ENCODE measurements at places on chromosomes 11 and 22.
A peak's percentile ranks its signal among the peaks of the same experiment; 100 is the strongest.

- DNase-seq = no peak
Measured at GRCh38 chr11:75478783-75479596, 46.0 kb upstream of the KLHL35 start.

- DNase-seq = no peak
Measured at GRCh38 chr11:32098142-32098903, 7.4 kb downstream of the RCN1 start.

- no peak for DNase-seq
Measured at GRCh38 chr11:119797123-119797611, 68.2 kb upstream of the NECTIN1 start.

DNA sequence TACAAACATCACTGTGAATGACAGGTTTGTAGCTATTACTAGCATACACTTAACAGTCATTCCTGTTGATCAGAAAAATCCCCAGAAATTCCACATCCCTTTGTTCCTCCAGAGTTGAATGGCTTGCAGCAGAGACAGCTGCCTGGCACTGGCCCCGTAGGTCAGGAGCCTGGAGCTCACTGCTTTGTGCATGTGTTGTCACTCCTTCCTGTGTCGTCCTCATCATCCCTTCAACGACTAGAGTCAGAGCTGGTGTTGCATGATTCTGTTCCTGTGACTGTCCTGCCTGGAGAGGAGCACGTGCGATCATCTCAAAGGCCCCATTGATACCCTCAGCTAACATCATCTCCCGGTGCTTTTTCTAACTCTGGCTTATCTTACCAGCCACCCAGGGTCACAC is 58.3 kb downstream of the LDLRAD3 start:
- DNase-seq = no peak

DNA sequence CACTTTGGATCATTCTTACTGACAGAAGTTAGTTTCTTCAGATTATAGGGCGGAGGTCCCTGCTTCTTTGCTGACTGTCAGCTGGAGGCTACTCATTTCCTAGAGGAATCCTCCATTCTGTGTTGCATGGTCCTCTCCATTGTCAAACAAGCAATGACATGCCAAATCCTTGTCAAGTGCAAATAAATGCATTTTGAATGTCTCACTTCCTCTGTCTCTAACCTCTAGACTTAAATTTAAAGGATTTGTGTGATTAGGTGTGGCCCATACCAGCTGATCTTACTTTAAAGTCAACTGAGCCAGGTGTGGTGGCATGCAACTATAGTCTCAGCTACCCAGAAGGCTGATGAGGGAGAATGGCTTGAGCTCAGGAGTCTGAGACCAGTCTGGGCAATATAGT is 458.4 kb upstream of the CCDC179 start:
- no peak for DNase-seq

DNA sequence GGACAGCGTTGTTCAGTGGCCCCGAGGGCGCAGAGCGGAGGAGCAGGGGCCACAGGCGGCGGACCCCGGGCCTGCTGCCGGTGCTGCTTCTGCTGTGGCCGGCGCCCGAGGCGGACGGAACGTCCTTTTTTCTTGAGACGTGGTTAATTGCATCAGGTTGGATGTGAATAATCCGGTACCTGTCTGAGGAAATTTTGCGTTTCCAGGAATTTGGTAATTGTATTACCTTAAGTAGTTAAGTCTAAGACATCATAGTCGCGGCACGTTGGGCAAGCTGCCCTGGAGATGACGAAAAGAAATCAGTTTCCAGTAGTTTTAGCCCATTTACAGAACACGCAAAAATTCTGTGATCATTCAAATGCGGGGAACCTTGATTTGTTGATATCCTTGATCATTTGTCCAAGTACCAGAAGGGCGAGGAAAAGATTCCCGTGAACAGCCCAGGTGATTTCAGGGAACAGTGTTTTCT is 789 bp downstream of the SPECC1L start:
- no peak for DNase-seq

DNA sequence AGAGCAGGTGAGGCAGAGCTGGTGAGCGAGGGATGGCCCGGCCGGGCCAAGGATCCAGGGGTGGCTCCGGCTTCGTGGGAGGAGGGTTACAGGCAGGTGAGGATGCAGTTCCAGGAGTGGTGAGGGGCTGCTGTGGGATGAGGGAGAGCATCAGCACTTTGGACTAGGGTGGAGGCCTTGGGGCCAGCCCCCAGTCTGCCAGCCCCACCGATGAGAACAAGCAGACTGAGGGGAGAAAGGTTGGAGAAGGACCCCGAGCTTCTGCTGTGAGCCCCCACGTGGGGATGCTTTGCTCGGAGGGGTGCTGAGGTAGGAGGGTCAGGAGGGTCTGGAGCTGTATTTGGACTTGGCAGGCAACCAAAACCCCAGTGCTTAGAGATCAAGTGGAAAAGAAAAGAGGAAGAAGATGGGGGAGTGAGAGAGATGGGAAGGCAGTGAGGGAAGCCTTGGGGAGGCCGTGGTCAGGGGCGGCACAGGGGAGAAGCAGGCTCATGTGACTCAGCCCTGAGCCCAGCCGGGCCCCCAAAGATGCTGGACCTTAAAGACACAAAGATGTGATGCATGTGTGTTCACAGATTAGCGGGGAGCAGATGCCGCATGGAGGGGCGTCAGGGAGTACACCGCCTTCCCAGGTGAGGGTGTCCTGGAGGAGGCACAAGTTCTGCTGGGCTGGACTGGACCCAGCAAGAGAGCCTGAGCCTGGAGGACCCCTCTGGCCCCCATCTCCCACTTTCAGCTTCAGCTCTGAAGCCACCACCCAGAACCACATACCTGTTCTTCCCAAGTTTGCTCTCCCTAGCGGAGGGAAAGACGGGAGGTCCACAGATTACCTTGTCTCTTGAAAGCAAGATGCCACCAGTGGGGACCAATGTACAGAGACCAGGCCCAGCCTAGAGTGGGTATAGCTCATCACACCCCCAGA is 91.3 kb downstream of the CDKN1C start:
- no peak for DNase-seq

DNA sequence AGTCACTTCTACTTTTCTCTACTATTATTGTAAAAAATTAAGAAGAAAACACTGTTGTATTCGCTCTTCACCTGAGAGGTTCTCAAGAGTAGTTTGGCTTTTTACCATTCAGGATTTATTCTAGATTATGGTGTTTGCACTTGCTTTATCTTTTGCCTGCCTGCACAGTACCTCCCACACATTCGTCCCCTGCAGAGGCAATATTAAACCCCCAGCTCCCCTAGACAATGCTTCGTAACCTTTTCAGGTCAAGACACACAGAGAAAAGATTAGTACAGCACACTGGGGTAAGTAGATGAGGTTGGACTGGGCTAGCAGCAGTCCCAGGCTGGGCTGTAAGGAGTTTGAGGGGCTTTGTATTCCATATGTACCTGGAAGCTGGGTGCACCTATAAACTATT is 62.4 kb downstream of the TNRC6B start:
- DNase-seq = no peak

DNA sequence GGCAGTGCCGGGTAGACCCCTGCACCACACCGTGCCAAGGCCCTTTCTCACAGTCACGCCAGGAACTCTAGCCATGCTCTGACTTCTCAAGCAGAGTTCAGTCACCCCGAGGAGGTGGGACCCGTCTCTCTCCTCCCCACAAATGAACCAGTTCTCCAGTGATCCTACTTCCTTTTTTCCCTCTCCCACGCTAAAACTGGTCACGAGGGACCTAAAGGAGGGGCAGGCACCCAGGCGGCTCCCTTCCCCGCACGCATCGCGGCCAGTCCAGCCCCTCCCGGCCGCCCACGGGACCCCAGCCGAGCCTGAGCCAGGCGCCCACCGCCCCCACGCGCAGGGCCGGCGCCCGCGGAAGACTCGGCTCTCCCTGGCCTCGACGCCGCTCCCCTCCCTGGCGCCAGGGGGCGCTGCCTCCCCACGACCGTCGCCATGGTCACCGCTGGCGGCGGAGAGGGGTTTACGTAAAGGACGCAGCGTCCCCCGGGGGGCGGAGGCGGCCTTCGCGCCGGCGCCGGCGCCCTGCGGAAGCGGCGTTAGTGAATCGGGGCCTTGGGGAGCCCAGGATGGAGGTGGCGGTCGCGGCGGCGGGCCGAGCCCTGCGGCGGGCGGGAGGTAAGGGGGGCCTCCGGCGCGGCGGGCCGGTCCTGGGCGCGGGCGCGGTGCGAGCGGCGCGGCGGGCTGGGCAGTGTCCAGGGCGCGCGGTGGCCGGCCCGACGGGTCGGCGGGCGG is at the start of gene DAGLA:
DAGLA (plus strand) TSS at position 499 of the 729 bp plus-strand sequence. CDS start 39,765 bp downstream, outside the sequence.
- peak; percentile 64 for DNase-seq

- DNase-seq = no peak
Measured at GRCh38 chr22:37716708-37717107, 19.9 kb downstream of the TRIOBP start.

GRCh38 chr11:34570584-34570983 is 50.3 kb upstream of the EHF start:
- DNase-seq = no peak

DNA sequence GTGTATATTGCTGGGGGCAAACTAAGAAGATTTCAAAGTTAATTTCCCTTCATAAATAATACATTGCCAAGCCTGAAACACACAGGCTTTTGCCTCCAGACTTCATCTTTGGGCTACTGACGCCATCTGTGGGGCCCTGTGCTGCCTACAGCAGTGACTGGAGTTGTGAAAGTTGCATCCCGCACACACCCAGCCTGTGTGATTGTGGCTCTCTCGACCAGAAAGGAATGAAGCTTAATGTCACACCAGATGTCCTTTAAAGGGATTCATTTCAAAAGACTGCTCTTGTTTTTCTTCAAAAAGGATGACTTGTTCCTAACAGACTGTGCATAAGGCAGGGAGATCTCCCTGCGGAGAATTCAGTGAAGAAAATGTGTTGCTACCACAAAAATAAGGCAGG is 210.5 kb downstream of the FAM181B start:
- no peak for DNase-seq

DNA sequence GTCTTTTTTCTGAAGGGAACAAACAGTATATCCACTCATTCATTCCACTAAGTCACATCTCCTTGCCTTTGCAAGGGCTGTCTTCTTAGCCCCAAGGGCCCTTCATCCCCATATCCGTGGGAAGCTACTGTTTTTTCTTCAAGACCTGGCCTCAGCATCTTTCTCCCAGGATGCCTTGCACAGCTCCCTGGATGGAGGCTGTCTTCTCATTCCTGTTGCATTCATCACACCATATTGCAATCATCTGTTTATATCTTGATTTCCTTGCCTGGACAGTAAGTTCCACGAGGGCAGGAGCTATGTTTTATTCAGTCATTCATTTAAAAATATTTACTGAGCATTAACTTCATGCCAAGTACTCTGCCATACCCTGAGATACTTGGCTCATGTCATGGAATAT is 29.3 kb upstream of the NECTIN1 start:
- no peak for DNase-seq

DNA sequence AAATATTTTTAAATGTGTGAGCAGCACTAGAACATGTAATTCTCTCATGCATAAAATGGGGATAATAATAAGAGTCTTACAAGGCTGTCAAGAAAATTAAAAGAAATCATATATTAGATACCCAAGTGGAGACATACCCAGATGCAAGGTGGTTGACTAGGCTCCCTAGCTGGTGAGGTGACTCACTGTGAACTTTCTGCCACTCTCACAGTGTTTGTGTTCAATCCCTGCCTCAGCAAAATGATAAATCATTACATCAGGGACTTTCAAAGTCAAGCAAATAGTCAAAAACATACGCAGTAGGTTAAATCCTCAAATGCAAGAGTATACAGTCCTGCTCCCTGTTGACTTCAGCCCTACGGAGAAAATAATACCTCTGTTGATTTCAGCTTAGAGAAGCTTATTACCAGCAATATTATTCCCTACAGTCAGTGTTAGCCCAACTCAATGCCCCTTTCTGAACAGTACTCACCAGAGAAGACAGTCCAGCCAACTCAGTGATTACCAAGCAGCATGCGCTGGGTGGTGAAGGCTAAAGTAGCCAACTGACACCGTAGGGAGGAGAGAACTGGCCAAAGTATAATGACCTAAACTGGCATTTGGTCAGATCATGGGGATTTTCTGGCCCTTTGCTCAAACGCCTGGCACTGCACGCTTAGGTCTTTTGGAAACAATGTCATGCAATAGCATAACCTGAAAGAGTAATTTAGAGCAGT is 73.1 kb upstream of the BARX2 start:
- no peak for DNase-seq

- no peak for DNase-seq
Measured at GRCh38 chr11:65329478-65329877, 4.2 kb upstream of the DPF2 start.

- no peak for DNase-seq
Measured at GRCh38 chr22:26406118-26406517, 22.9 kb upstream of the ASPHD2 start.

GRCh38 chr11:114099392-114100178 is 40.1 kb downstream of the ZBTB16 start:
- no peak for DNase-seq

DNA sequence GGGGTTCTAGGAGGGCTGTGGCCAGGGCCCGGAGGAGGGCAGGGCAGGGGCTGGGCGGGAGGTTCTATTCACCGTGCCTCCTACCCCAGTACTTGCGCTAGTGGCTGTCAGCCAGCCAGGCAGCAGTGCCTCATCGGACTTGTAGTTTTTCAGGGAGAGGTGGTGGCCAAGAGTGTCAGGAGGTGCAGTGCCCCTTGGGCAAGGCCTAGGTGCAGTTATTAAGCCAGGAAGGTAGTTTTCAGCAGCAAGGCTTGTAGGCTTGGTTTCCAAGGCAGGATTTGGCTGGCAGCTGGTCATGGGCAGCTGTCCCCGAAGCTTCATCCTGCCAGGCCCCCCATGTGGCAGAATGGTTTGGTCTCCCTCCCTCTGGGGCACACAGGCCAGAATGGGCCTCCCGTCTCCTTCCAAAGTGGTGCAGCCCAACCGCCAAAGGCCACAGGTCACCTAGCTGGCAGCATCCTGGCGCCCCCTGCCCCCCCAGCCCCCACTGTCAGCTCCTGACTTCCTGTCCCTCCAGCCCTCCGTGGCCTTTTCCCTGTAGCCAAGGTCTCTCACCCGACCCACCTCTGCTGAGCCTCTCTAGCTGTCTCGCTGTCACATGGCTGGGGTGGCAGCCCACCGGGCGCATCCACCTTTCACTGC is 8.5 kb downstream of the CCDC88B start:
- DNase-seq = no peak

Data from activated CD8-positive, alpha-beta memory T cell treated with anti-CD3 and anti-CD28 coated beads for 4 hours (primary cell).